ENCODE measurements at places on chromosomes 1 and 21.

GRCh38 chr1:20120796-20121195 lies 1.5 kb upstream of the PLA2G2D start:
- no peak for DNase-seq

- no peak for DNase-seq
Measured at GRCh38 chr1:204579681-204580080, 63.5 kb downstream of the MDM4 start.

DNA sequence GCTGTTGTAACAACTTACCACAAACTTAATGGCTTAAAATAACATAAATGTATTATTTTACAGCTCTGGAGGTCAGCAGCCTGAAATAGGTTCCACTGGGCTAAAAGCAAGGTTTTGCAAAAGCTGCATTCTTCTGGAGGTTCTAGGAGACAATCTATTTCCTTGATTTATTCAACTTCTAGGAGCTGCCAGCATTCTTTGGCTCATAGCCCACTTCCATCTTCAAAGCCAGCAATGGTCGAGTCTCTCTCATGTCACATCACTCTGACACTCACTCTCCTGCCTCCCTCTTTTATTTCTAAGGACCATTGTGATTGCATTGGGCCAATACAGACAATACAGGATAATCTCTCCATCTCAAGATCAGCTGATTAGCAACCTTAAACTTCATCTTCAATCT lies 15.1 kb upstream of the FOXJ3 start:
- no peak for DNase-seq

- no peak for DNase-seq
Measured at GRCh38 chr1:208562151-208562960, 318.2 kb upstream of the PLXNA2 start.

- DNase-seq: no peak
Measured at GRCh38 chr1:205274041-205274691, 46.4 kb downstream of the TMCC2 start.

DNA sequence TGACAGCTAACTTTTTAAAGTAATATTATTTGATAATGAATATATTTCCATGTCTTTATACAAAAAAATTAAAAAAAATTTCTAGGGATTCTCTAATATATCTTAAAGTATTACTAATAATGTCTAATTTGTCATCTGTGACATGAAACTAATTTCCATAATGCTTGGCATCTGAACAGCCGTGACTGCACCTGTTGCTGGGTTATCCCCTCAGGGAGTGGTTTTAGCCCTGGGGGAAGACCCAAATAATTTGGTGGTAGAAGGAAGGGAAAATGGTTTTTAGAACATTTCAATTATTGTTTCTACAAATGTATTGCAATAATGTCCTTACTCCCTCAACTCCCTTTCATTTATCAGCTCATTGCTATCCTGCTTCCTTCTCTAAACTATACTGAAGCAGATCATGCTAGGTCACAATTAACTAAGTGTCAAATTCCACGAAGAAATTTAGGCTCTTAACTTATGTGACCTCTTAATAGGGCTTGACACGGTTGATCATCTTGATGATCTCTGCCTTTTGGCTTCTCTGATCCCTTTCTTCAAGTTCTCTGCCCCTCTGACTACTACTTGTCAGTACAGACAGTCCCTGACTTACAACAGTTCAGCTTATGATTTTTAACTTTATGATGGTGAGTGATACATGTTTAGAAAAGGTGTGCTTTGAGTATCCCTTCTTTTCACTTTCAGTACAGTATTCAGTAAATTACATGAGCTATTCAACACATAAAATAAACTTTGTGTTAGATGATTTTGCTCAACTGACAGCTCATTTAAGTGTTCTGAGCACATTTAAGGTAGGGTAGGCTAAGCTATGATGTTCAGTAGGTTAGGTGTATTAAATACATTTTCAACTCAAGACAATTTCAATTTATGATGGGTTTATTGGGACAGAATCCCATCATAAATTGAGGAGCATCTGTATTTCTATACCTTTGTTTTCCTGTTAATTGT lies 26.4 kb upstream of the DPH5 start:
- DNase-seq: no peak

DNA sequence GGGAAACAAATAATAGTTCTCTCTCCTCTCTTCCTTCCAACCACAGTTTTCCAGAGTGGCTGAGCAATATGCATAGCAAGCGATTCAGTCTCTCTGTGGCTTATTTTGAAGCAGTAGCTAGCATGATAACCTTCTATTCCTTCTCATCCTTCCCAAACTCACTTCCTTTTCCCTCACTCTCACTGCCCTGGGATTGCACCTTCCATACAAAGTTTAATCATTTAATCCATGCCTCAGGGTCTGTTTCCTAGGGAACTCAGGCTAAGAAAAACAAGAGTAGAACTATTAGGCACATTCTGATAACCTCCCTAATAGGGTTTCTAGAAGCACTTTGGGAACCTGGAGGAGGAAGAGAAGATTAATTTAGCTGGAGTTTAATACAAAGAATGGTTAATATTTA lies 97.7 kb upstream of the S1PR1 start:
- DNase-seq: no peak

- no peak for DNase-seq
Measured at GRCh38 chr1:94094469-94095111, 26.4 kb downstream of the ABCA4 start.

DNA sequence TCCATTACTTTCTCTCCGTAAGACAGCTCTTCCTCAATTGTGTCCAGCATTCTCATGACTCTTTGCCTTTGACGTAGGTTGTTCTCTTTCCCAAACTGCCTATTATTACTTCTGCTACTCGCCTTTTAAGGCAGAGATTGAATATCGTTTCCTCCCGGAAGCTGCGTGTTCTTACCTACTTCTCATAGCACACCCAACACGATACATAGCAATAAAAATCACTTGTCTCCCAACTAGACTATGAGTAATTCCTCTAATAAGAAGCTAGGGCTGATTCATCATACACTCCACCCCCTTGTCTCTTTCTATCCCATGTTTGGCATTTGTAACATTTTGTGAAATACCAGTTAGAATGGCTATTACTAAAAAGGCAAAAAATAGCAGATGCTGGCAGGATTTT lies 55.8 kb upstream of the SGIP1 start:
- no peak for DNase-seq

Data from activated T-cell treated with anti-CD3 and anti-CD28 coated beads, Interleukin-2, amount 50 U/mL, for 4 hours (primary cell).